ENCODE measurements at places on chromosomes 7 and 10. TPM values are rescaled to one million over a fixed set of nuclear protein-coding genes. Genes with fewer than 3 reads are reported as not detected.

Gene ANKRD22
- not detected for total RNA-seq

Gene AQP1
- total RNA-seq: not detected

Gene RNF148
- 0.48 TPM for total RNA-seq

Gene COG5
- total RNA-seq: 13.5 TPM

Gene TCERG1L
- total RNA-seq: 5.4 TPM

GRCh38 chr10:64365663-64366062 is 844.5 kb downstream of the REEP3 start:
- DNase-seq: no peak

GRCh38 chr7:105218939-105219770 is 169.6 kb downstream of the SRPK2 start:
- DNase-seq: no peak

DNA sequence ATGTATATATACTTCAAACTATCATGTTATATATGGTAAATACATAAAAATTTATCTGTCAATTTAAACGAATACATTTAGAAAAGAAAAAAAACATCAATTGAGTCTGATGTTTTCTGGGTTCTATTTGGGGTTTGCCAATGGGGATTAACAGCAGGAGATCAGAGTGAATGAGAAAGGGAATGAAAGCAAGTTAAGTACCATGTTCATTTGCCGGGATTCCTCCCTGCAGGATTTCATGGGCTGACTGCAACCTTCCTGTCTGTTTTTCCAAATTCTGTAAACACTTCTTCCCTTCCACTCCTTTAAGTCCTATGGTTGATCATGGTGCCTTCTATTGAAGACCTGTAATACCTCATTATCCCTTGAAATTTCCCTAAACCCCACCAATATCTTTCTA is 33.9 kb upstream of the SEMA3A start:
- DNase-seq: peak; percentile 14

- peak; percentile 23 for DNase-seq
Measured at GRCh38 chr7:30930621-30931020, 19.0 kb downstream of the AQP1 start.

DNA sequence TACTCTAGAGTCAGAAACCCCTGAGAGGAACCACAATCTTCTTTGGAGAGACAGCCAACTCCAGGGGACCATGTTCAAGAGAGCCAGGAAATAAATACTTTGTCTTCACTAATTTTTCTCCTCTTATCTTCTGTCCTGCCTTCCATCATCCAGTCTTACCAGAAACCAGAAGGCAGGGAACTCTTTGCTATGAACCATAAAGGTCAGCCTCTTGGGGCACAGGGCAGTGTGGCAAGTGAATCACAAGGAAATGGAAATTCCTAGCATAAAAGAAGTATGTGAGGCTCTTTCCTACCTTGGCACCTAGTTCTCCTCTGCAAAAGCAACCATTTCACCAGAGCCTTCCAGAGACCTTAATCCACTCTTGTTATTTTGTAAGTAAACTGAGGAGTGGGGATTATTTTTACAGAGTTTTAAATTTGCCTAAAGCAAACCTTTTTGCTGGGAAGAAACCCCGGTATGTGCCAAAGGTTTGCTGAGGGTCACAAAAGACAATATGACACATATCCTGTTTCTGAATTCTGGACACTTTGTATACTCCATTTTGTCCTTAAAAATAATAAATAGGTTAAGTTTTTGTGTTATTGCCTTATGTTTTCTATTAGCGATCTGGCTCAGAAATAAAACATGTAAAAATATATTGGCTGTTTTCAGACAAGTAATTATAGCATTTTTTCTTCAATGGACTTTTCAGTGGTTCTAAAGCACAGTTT is 87.1 kb downstream of the ADAM22 start:
- DNase-seq: no peak

GRCh38 chr7:106216923-106217542 is 67.8 kb downstream of the NAMPT start:
- DNase-seq: no peak

DNA sequence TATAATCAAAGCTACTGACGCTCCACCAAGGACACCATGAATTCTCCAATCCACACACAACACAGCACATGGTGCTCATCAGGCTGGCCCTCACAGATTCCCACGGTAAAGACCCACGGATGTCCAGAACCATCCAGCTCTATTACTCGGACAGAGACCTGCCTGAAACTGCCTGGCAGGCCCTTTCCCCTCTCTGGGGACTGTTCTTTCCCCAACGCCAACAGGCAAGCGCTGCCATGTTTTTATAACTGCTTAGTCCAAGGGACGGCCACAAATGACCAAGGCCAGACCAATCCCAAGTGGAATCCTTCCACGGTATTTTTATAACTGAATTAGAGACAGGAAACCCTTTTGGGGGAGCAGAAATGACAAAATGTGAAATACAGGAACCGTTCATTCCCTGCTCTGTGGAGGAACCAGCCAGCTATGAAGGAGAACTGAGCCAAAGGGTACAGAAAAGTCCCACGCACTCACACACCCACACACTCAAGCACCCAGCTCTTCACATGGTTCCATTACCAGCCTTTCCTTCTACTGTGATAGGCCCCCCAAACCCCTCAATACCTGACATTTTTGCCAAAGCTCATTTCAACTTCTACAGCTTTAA is 4.1 kb downstream of the PIP4K2A start:
- no peak for DNase-seq

- DNase-seq: peak; percentile 34
Measured at GRCh38 chr10:129952378-129953118, 11.5 kb downstream of the EBF3 start.

- no peak for DNase-seq
Measured at GRCh38 chr7:18082169-18082568, 54.5 kb upstream of the PRPS1L1 start.

DNA sequence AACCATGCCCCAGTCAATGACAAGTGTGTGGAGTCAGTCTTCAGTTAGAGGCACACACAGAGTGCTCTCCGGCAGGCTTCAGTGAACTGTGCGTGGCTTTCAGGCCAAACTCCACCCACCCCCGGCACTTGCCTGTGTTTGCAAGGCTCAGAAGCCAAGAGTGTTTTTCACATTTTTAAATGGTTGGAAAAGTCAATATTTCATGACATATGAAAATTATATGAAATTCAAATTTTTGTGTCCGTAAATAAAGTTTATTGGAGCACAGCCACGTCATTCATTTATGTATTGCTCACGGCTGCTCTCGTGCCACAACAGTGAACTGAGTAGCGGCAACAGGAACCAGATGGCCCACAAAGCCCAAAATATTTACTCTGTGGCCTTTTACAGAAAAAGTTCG is 104.7 kb downstream of the SFMBT2 start:
- DNase-seq: no peak

GRCh38 chr10:99279626-99280111 is 44.0 kb upstream of the HPSE2 start:
- no peak for DNase-seq

DNA sequence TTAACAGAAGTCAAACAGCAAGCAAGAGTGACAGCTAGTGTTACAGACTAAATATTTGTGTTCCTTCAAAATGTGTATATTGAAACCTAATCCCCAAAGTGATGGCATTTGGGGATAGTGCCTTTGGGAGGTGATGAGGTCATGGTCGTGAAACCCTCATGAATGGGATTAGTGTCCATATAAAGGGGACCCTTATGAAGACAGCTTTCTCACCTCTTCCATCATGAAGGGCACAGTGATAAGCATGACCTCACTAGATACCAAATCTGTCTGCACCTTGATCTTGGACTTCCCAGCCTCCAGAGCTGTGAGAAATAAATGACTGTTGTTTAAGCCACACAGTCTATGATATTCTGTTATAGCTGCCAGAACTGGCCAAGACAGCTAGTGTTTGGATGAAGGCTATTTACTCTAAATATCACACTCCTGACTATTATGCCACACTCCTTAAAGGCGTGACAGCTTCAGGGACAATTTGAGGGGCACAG is 235.7 kb upstream of the TMEM72 start:
- DNase-seq: no peak

DNA sequence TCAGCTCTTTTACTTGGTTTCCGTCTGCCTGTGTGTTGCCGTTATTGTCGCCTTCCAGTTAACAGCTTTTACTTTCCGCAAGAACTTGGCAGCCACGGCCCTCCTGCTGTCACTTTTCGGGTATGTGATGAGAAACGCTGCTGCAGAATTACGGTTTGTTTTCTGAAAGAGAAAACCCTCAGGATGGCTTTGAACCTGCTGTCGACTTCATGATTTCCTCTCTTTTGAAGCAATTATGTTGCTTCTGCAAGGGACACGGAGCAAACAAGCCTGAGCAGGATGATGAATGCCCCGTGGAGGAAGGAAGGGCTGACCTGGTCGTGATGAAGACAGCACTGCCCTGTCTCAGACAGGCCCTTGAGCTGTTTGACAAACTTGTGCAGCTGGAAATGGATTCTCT is 339.8 kb downstream of the ABCA13 start:
- no peak for DNase-seq

DNA sequence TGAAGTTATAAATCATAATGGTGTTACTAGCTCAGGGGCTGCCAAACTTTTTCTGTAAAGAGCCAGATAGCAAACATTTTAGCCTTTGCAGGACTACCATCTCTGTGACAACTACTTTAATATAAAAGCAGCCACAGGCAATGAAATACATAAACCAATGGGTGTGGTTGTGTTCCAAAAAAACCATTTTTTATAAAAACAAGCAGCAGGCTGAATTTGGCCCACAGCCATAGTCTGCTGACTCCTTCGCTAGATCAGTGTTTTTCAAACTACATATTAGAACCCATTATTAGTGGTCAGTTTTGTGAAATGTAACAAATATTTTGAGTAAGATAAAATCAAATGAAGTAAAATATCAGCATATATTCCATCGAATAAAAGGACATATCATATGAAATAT is 13.6 kb downstream of the GNG11 start:
- no peak for DNase-seq

DNA sequence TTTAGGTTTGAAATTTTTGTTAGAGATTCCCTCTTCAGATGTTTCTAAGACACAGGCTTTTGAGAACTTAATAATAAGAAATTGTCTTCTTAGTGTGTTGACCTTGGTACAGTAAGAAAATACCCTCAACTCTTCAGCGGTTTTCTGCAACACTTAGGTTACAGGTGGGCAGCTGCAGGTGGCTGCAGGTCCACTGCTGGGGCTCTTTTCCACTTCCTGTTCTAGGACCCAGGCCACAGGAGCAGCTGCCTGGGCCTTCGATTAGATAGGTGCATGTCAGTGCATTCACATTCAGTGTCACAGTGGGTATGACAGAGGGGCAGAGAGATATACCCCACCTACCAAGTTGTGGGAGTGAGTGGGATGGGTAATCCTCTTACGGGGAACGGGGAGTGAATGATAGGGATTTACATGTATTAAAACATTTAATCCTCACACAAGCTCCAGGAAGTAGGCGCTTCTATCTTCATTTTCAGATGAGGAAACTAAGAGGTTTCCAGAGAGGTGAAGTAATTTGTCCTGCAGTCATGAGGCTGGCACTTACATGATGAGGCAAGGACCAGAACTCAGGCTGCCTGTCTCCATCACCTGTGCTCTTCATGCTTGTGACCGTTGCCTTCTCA is 20.2 kb upstream of the SUV39H2 start:
- no peak for DNase-seq
